ENCODE measurements at places on chromosomes 6 and 20.
A peak's percentile ranks its signal among the peaks of the same experiment; 100 is the strongest.

- peak; percentile 54 for DNase-seq
Measured at GRCh38 chr6:132812255-132812732, 2.1 kb upstream of the RPS12 start.

- DNase-seq = no peak
Measured at GRCh38 chr6:30592287-30592686, 21.0 kb downstream of the ABCF1 start.

GRCh38 chr6:155419161-155419560, 36.5 kb downstream of the NOX3 start:
- peak; percentile 72 for DNase-seq

- DNase-seq = peak; percentile 87
Measured at GRCh38 chr20:61437280-61438206, 185.5 kb downstream of the CDH4 start.

- no peak for DNase-seq
Measured at GRCh38 chr6:52728394-52728793, 34.9 kb downstream of the GSTA2 start.

DNA sequence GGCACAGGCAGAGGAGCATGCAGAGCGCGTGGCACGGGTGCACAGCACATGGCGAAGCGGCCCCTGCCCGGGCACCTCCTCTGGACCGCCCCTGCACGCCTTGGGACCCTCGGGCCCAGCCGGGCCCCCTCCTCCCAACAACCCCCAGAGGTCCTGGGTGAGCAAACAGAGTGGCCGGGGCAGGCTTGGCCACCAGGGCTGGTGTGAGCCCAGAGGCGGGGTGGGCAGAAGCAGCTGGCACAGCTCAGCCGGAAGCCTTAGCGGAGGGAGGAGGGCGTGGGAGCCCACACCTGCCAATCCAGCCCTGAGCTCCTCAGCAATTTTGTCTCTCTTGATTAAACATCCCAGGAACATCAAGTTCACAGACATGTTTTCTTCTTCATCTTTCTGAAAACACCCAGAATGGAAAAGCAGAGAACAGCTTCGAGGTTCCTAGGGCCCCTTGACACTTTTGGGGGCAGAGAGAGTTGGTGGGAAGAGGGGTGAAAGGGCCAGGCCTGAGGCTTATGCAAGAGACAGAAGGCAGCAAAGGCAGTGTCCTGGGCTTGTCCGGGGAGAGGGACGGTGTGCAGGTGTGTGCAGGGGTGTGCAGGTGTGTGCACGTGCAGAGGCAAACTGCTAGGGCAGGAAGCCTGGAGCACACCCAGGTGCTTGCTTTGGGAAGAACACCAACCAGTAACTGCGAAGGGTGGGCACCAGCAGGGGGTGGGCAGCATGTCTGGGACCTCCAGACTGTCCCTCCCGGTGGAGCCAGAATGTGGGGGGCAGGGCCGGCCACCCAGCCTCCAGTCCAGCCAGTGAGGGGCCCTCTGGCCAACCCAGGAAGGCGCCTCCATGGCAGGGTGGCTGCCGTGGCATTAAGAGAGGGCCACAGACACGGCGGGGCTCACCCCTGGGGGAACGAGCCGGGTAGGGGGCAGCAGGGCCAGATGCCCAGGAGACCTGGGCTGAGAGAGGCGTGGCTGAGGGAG, 4.8 kb downstream of the HRH3 start:
- DNase-seq = no peak

- DNase-seq = peak; percentile 47
Measured at GRCh38 chr6:85865420-85866369, 223.0 kb upstream of the SYNCRIP start.

GRCh38 chr6:11606332-11606731, 68.8 kb downstream of the TMEM170B start:
- no peak for DNase-seq

DNA sequence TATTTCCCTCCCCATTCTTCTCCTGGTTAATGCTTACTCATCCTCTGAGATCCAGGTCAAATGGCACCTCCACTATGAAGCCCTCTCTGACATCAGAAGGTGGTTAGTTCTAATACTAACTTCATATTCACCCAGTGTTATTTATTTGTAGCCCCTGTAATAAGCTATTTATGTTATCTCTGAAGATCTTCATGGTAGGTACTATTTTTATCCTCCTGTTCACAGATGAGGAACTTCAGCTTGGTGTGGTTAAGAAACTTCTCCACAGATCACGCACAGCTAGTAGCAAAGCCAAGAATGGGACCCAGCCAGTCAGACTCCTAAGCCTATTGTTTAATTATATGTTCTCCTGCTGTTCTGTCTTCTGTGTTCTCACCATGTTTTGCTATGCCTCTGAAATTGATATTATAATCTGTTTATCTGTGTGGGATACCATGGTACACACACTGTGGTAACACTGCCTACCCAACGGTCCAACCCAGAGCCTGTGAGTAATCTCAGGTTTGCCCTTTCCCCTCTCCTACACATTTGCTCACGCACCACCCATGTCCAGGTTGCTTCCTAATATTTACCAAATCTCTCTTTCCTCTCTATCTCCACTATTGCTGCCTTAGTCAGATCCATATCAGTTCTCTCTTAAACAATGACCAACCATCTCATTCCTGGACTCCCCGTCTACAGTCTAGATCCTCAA, 98.4 kb downstream of the IPCEF1 start:
- no peak for DNase-seq

- DNase-seq = no peak
Measured at GRCh38 chr6:147900247-147900830, 391.8 kb downstream of the SAMD5 start.

DNA sequence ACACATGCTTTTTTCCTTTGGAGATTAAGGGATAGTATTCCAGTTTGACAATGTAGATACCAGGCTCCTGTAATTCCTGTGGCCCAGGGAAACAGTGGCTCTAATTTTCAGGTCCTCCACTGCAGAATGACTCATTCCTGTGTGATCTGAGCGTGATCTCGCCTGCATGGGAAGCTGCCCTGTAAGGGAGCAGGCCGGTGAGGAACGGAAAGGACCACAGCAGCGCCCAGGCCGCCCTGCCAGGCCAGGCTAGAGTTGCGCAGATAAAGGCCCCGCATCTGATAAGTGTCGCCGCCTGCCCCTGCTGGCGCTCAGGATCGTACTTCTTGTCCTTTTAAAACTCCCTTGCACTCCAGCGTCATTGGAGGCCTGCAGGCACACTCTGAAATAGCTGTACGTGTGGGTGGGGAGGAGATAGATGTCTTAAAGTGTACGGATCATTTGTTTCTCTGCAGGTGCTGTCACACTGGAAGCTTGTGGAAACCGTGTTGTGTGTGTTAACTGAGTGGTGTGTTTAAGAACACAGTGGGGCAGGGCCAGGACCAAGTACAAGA, 60.7 kb downstream of the SYNJ2 start:
- peak; percentile 69 for DNase-seq
